ENCODE measurements at places on chromosomes 12 and 14.

GRCh38 chr12:65881348-65881961, 57.2 kb downstream of the HMGA2 start:
- no peak for DNase-seq

DNA sequence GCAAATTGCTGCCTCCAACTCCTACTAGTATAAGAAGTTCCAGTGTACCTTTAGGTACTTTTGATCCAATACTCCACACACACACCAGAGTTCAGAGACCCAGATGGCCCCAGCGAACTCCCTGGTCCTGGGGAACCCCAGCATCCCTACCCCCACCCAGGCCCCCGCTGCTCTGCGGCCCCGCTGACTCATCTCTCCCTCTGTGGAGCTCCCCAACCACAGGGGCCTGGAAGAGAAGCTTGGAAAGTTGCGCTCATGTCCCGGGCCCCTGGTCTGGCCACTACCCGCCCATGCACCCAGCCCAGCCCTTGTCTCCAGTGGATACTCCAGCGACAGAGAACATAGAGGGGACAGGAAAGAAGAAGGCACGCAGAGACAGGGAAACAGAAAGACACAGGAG, 4.2 kb upstream of the SP7 start:
- no peak for DNase-seq

DNA sequence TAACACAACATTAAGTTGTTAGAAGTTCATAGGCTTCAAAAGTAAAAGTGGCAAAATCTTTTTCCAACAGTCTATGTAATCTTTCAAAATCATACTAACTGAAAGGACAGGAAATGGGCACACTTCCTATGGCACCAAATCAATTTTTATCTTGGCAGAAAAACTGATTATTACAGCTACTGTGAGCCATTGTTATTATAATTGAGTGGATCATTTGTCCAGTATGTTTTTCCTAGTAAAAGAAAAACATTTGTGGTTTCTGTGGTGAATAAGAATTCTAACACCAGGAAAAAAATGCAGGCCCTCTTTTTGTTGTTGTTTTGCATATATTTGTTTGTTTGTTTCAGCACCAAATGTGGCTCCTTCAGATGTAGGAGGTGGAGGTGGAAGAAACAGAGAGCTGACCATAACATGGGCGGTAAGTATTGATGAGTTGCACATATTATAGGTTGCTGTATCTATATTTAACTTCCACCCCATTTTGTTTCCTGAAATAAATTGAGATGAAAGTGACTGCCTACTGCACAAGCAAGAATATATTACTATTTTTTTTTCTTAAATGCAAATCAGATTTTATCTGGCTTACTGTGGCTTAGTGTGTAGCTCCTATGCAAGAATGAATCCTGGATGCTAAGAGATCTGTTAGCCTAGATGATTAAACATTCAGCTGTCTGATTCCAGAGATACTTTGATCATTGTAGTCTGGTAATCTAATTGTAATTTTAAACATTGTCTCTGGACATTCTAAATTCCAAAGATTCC, 174.1 kb upstream of the PDZRN4 start:
- DNase-seq: no peak

GRCh38 chr12:131131808-131132117, 178.1 kb downstream of the ADGRD1 start:
- no peak for DNase-seq

DNA sequence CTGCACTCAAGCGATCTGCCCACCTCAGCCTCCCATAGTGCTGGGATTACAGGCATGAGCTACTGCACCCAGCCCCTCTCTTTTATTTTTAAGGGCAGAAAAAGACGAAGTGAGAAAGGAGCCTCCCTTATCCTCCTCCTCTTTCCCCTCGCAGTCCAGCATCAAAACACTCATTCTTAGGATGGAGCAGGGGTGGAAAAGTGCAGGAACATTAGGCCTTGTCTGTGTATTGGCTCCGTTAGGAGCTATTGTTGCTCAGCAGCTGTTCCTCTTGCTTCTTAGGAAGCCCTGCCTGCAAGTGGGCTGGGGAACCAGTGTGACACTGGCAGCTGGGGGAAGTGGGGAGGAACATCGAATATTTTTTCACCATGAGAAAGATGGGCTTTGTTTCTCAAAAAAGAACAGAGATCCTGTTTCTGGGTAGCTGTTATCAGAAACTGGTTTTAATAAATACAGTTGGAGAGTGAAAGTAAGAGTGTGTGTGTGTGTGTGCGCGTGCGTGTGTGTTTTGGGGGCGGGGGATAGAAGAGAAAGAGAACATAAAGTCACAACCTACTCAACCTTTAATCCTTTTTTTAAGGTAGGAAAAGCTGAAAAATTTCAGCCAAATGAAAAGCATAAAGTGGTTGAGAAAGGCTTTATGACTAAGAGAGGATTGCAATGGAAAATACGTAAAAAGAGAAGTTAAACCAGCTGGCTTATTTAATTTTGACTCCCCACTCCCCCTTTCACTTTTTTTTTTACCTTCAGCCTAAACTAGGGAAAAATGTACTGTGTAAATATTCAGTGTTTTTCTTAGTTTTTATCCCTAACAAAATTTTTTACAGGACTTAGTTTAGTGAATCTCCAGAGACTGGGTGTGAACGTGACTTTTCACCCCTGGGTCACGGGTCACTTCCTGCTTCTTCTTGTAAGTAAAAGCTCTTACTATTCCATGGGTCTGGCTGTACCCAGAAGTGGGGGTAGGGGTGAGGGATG, 197.2 kb upstream of the PLEKHG7 start:
- peak; percentile 77 for DNase-seq

DNA sequence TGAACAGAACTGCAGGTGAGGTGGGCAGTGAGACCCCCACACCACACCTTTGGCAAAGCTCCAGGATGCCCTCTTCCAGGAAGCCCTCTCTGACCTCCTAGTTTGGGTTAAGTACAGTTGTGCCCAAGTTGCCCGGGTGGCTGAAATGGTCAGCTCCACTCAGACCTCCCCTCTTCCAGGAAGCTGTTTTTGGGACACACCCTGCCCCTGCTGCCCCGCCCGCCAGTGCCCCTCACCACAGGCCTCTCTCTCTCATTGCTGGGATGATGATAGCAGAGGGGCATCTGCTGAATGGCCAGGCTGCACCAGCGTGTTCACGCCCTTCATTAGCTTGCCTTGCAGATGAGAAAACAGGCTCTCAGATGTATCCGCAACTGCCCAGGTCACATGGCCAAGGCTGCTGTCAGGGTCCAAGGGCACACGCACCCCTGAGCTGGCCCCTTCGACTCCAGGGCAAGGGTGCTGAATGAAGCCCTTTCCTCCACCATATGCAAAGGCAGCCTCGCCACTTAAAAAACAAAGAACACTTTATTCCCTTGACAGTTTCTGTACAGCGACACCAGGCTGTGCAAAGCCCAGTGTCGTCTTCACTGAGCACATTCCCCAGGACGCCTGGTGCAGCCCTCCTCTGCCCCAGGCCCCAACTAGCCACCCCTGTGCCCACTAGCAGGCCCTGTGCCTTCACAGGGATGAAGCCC, 15.5 kb downstream of the SLC25A29 start:
- DNase-seq: no peak

- DNase-seq: peak; percentile 70
Observed at GRCh38 chr12:64826234-64826633, 1.8 kb downstream of the TBC1D30 start.

GRCh38 chr12:91432089-91432488, 249.5 kb upstream of the DCN start:
- DNase-seq: no peak

GRCh38 chr12:118763234-118763633, 218.1 kb upstream of the SRRM4 start:
- no peak for DNase-seq

DNA sequence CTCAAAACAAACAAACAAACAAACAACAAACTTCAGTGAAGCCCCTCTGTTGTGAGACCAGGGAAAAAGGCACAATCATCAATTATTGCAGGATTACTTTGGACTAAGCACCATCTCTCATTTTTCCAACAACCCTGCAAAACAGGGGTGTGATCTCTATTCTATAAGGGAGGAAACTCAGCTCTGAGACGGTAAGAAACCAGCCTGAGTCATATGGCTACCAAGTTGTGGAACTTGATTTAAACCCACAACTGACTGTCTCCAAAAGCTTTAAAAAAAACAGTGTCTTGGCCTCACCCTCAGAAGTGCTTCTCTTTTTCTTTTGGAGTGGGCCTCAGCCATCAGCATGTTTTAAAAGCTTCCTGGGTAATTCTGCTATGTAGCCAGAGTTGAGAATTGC, 49.8 kb downstream of the RIN3 start:
- DNase-seq: no peak

DNA sequence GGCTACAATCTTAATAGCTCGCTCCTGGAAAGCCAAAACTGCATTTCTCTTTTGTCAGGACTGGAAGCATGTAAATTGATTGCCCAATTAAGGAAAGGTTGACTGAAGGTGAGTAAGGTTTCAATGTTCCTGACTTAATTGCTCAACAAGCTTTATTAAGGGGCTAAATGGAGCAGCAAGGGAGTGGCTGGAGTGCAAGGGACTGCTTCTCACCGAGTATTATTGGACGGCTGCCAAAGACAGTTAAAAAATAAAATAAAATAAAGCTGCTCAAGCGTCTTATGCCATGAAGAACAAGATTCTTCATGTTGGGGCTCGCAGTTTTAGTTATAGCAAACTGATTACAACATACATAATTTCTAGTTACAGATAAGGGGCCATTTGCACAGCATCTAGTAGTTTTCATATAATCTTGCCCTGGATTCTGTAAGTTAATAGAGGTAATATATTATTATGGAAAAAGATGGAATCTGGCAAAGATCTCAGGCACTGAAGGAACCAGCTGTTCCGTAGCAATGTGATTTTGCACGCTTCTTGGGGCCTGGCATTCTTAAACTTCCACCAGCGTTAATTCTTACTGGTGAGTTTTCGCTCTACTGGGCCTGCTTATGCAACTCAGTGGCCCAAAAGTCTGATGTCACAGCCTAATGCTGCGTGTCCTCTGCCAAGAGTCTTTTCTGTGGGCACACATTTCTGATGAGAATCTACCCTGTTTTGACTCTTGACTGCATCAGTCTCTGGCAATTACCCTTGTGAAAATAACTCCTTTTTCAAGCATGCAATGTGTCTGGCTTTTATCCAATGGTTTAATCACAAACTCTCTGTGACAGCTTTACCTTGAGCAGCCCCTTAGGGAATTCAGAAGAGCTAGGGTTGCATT, 108.5 kb downstream of the SLC38A1 start:
- peak; percentile 83 for DNase-seq

All from small intestine (tissue), 16 donors.